ENCODE measurements at places on chromosomes 1 and 21. TPM values are rescaled to one million over a fixed set of nuclear protein-coding genes. Genes with fewer than 3 reads are reported as not detected.

Gene FAM167B
- 0.57 TPM for total RNA-seq

DNA sequence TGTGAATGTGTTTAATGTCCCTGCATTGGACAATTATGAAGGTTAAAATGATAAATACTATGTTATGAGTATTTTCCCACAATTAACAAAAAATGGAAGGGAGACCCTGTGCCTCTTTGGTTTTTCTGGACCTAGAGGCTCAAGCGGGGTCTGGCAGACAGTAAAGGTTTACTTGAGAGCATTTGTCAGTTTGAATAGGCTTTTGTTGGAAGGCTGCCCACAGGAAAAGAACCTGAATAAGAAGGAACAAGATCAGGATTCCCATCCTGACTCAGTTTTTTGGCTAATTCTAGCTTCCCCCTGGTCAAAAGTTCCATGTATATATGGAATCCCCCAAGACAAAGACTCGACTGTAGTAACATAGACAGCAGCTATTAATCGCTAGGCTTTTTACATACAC, 150.9 kb upstream of the JUN start:
- DNase-seq, result no peak

DNA sequence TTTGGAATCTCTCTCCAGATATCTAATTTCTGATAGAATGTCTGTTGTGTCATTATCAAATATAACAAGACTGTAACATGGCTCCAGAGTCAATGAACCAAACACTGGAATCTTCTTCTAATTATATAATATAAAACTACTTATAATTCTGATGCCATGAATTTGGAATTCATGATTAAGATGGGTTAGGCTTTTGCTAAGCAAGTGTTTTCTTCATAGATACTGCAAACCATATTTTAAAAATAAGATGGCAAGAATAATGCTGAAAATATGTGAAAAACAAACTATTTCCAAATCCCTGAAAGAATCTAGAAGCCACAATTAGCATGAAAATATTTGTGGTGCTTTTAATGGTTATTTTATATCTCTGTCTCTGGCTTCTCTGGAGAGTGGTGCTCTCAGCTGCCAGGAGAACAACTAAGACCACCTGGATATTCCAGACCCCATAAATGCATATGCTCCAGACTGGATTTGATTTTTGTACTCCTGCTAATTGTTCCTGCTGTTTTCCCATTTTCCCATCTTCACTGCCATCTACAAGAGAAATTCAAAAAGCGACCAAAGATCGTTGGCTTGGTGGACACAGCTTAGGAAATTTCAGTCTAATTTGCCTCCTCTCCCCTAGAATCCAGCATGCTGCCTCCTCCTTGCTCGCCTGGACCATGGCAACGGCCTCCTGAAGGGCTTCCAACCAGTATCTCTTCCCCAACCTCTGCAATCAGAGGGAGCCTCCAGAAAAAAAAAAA, 418.9 kb downstream of the SETD4 start:
- no peak for DNase-seq

- DNase-seq, result no peak
Observed at GRCh38 chr1:59414406-59415133, 117.7 kb downstream of the FGGY start.

Data from activated CD4-positive, alpha-beta T cell treated with anti-CD3 and anti-CD28 coated beads, Interleukin-2, amount 10 ng/mL, durations not matched to agents 24 days and 14 days (primary cell).